ENCODE measurements at places on chromosomes 11 and 22.
A peak's percentile ranks its signal among the peaks of the same experiment; 100 is the strongest.

- peak; percentile 60 for DNase-seq
Measured at GRCh38 chr22:43388420-43388851, 23.4 kb upstream of the MPPED1 start.

DNA sequence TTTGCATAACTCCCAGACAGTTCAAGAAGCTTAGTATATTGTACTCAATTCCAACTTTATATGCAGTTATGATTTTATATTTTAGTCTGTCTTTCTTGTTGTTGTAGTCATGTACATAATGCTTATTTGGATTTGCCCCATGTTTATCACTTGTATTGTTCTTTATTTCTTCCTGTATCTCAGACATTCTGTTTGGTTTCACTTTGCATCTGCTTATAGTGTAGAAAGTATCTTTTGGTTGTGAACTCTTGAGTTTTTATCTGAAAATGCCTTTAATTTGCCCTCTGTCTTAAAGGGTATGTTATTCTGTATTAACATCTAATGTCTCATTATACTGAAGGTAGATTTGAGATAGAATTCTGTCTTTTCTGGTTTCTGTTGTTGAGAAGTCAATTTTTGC, 275.4 kb downstream of the DYNC2H1 start:
- DNase-seq = no peak

DNA sequence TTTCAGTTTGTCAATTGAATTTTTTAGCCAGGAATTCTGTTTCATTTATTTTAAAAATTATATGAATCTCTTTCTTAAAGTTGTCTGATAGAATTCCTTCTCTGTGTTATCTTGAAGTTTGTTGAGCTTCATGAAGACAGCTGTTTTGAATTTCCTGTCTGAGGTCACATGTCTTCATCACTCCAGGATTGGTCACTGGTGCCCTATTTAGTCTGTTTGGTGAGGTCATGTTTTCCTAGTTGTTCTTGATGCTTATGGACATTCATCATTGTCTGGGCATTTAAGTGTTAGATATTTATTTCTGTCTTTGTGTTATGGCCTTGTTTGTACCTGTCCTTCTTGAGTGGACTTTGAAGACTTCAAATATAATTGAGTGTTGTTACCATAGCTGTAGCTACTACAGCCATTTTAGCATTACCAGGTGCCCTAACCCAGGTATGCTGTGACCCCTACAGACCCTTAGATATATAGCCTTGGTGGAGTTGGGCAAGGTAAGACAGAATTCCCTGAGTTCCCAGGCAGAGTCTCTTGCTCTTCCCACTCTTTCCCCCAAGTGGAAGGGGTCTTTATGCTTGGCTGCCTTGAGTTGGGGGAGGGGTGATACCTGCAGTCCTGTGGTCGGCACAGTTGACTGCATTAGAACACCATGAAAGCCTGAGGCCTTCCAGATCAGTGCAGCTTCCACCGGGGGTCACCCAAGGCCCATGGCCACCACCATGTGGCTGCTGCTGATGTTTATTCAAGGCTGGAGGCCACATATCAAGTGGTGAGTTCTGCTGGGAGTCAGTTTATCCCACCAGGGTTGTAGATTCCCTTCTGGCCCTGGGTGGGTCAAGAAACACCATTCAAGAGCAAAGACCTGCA, 229.6 kb downstream of the DYNC2H1 start:
- DNase-seq = no peak

DNA sequence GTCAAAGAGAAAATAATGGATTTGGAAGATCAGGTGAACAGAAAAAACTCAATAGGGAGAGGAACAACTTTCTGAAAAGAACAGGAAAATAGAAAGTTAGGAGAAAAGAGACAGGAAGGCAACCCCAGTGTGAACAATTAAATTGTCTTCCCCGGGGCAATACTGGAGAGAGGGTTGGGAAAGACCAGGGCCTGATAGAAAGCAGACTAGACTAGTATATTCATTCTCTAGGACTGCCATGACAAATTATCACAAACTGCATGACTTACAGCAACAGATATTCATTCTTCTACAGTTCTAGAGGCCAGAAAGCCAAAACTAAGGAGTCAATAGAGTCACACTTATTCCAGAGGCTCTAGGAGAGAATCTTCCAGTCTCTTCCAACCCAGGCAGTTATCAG, 482.8 kb downstream of the SOX6 start:
- no peak for DNase-seq

DNA sequence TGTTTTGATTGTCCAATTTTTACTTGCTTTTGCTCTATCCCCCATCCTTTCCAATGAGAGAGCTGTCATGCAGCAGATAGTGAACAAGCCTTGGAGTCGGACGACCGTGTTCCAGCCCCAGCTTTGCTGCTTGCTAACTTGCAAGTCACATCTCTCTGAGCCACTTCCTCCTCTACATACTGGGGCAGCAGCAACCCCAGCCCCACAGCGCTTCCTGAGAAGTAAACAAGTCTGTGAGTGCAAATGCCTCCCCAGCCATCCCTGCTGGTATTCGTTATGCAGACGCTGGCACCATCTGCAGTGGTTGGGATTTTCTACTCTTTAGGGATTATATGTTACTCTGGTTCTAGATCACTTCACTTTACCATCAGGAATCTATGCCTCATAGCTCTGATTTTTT, 35.0 kb downstream of the TPBGL start:
- peak; percentile 75 for DNase-seq
